Naive thymus-derived CD4-positive, alpha-beta T cell (primary cell): ENCODE measurements at places on chromosomes 16 and 17. TPM values are rescaled to one million over a fixed set of nuclear protein-coding genes. Genes with fewer than 3 reads are reported as not detected.

DNA sequence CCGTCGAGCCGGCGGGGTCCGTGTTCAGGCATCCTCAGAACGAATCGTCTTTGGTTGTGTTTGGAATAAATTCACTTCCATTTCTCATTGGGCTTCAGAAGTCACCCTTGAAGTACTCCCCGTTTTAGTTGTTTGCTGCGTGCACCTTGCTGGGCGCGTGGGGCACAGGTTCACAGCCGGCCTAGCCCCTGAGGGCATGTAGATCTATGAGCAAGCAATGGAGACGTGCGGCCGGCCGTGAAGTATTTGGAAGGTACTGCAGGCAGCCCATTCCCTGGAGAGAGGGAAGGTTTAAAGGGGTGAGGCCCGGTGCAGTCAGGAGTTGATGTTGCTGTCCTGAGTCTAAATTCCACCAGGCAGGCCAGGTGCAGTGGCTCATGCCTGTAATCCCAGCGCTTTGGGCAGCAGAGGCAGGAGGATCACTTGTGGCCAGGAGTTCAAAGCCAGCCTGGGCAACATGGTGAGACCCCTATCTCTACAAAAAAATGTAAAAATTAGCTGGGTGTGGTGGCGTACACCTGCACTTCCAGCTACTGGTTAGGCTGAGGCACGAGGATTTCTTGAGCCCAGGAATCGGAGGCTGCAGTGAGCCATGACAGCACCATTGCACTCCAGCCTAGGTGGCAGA lies 714 bp downstream of the ACSF3 start:
- peak; percentile 29 for DNase-seq

GRCh38 chr17:21252289-21252795 lies 868 bp downstream of the NATD1 start:
- no peak for DNase-seq

GRCh38 chr16:2843526-2843925 lies 13.4 kb downstream of the ZG16B start:
- no peak for DNase-seq

DNA sequence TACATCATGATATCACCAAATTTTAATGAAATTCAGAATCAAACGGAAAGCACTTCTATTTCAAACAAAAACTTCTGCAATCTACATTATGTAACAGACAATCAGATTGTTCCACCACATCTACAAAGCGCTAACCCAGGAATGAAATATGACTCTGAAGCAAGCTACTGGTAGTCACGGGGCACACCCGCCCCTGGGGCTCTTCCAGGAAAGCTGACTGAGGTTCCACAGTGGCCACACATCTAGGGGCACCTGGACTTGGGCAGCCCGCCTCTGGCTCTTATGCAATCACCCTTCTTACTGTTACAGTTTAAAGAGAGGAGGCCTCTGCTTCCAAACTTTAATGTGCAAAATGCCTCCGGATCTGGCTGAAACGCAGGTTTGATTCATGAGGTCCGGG lies 27.5 kb downstream of the ZCCHC14 start:
- no peak for DNase-seq

DNA sequence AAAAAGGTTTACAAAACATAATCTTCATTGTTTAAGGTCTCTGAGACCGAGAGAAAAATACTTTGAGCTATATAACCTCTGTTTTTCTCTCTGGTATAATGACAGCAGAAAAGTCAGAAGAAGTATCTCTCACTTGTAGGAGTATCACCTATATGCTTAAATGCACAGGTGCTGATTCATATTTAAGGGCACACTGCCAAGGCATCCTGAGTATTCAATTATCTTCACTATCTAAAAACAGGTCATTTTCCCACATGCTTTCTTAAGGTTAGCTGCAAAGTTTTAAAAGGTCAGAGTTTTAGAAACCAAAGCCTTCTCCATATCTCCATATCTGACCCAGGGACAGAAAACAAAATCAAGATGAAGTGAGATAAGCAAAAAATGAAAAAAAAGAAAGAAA lies 99.3 kb upstream of the C17orf78 start:
- DNase-seq = no peak

DNA sequence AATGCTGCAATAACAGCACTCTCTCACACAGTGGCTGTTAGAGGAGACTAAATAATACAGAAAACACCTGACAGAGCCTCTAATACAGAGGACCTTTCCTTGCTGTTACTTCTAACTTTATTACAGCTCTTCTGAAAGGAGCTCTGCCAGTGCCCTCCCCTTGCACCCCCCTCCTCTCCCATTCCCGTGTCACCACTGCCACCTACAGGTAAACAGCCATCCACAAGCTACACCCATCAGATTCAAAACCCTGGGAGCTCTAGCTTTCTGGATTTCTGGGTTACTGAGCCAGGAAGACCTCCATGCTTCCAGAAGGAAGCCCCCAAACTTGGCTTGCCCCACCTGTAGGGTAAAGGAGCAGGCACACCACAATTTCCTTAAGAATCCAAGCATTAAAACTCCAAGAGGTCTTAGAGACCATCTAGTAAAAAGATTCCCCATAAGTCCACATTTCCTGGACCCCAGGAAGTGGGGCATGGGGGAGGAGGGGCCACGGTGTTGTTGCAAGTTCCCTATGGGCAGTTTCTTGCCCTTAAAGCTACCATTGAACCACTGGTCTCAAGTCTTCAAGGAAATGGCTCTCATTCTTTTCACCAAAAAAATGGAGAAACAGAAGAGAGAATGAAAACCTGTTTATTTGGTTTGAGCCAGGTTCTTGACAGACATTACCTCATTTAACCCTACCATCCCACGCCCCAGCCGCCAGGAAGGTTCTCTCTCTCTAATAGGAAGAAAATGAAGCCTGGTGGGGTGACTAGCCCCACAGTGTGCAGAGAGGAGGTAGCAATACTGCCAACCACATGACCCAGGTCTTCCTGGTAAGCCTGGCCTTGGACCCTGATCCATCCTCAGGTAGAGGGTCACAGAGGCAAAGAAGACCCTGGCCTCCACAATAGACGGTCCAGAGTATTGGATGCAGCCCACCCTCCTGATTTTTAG lies 52.8 kb downstream of the TOM1L2 start:
- peak; percentile 69 for DNase-seq

- no peak for DNase-seq
Measured at GRCh38 chr17:30323895-30324319, 9.9 kb downstream of the TMIGD1 start.

GRCh38 chr16:4646773-4647643 lies 22.4 kb downstream of the MGRN1 start:
- DNase-seq = peak; percentile 31

GRCh38 chr17:28747051-28747691 lies 3.4 kb downstream of the TRAF4 start:
- DNase-seq = no peak

The AXIN1 gene
- polyA plus RNA-seq = 2.5 TPM

The C17orf67 gene
- 1.1 TPM for polyA plus RNA-seq

DNA sequence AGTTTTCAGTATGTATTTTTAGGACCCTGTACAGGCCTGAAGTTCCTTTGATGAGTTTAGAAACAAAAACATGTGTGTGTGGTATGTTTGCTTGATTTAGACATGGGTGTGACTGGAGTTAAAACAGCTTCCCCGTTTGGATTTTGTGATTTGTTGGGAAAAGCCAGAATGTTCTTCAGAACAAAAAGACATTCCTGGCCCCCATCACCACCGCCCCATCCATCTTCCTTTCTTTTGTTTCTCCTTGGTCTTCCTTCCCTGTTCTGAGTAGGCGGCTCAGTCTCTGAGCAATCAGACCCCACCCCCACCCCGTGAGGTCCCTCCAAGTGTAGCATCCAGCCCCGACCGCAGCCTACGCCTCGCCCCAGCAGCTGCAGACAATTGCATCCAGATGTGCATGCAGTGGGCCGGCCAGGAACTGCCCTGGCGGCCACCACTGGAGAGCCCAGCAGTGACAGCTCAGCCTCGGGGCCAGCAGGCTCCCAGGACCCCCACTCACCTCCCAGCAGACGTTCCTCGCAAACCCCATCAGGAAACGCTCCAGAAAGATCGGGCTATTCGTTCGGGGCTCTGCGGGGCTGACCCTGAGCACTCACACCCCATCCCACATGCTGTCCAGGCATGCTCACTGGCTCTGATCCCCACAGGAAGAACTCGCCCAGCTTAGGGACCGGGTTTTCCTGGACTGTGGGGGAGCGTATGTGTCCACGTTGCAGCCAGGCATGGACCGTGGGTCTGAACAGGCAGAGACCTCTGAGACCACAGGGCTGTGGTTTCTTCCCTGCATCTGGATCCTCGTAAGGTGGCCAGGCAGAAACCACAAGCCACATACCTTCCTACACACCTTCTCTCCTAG lies 99.8 kb upstream of the CDH5 start:
- no peak for DNase-seq
